Stimulated activated CD8-positive, alpha-beta memory T cell treated with anti-CD3 and anti-CD28 coated beads, Interleukin-7, amount 100 ng/mL, for 1 hour (primary cell): ENCODE measurements at places on chromosomes 7 and 10.

DNA sequence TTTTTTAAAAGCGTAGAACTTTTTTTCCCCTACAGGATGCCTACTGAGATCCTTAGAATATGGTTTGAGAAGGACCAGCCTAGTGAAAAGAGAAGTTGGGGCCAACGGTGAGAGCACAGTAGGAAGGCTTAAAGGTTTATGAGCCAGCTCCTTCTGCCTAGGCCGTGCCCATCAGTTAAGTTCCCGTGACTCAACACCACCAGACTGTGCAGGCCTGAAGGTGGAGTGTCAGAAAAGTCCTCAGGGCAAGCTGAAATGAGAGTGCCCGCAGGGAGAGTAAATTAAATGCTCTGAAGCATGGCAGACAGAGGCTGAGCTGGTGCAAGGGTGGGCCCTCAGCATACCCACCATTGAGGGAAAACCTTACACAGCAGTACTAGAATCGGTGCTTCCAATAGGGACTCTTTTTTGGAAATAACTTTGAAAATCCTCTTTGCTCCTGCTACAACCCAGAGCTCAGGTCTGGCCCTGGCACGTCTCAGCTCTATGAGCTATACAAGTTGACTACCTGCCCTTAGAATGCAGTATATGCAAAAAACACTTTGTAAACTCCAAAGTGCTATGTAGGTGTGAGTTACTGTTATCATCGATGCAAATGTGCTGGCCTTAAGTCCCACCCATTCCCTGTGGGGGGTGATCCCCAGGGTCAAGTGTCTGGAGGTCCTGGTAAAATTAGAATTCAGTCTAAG lies 15.2 kb upstream of the C10orf67 start:
- no peak for DNase-seq

DNA sequence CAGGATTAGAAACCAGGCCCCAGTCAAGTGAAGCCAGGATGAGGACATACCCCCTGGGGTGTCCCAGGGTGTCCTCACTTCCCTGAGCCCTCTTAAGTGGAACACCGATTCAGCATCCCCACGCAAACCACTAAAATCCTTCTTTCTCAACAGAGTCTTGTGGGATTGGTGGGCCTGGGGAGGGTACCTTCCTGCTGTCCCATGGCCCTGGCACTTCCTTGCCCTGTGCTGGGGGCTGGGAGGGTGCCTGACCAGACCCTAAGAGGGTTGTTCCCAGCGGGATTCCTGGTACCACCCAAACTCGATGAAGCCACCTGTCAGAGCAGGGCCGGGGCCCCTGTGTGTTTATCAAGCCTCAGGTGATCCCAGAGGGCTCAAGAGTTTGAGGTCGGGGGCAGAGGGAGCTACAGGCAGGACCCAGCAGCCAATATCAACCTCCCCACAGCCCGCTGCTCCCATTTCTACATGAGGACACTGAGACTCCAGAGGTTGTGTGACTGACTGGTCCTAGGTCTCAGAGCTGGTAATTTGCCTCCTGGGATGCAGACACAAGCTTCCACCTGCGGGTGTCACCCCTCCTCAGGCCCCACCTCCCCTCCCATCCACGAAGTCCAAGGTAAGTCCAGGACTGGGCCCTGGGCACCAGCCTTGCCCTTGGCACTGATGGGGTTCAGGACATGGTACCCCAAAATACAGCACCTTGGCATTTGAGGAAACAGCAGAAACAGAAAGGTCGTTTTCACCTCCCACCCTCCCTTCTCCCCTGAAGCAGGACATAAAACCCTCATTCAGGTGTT lies 31.4 kb downstream of the OAT start:
- DNase-seq: no peak

DNA sequence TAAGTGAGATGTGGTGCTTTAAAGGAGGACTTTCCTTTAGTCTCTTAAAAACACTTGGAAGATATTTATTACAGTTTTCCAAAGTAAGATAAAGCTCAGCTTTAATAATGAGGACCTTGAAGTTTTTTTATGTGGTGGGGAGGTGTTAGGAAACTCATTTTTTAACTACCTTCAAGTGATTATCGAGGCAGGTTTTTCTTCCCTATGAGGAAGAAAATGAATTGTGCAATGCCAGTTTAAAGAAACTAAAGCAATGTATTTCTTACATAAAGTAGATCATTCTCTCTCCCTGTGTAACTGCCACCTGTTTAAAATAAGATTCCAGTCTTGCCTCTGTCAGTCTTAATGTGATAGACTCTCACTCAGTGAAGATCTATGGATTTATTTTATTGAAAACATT lies 27.9 kb downstream of the ZEB1 start:
- DNase-seq: no peak

DNA sequence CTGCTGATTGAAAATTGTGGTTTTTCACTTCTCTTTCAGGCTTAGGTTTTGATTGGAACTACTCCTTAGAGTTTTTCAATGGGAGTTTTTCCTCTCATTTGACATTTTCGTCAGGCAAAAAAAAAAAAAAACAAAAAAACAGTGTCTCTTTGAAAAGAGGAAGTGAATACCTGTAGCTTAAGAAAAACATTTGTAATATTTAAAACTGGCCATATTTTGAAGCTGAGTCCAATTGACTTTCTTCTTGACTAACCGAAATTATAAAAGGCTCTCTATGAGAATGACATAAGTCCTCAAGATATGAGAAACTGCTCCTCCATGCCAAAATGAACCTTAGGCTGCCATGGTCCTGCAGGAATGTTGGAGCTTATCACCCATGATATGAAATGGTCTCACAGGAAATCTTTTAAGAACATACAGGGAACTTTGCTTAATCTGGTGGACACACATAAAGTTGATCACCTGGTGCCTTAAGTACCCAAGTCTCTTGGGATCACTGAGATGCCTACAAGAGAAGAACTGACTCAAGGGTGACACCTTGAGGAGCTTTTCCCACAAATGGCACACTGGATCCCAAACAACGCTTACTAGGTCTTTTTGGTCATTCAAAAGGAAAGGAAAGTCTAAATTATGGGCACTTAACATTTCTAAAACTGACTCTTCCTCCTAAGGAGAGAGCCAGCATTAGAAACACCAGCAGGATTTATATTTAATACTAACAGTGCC lies 263.4 kb downstream of the CDC14C start:
- DNase-seq: no peak

- DNase-seq: no peak
These were observed 283.1 kb upstream of the PITRM1 start for GRCh38 chr10:3455385-3456334.

DNA sequence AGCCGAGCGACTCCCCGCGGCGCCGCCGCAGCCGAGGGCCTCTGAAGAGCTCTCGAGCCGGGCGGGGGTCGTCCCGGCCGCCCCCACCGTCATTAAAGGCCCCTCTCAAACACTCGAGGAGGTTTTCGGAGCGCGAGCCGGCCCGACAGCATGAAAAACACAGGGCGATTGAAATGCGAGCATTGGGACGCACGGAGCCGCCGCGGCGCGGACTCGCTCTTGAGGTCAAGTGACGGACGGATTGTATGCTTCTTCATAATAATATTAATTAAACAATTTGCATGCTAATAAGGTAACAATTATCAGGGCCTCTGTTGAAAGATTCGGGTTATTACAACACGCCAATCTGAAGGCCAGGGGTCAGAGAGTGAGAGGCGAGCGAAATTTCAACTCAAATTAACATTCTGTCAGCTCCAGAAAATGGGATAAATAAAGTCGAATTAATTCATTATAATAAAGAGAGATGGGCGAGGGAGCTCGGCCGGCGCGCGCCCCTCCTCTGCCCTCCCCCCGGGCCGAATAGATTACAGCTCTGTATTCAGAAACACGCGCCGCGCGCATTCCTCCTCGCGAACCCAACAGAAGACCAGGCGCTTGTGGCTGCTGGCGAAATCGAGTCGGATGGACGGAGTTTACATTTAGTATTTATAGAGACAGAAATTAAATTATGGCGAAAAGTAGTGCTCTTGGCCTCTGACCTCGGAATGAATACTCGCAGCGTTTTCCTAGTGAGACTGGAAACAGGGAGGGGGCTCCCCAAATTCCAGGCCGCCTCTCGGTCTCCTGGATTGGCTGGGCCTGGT lies 2.1 kb upstream of the UNCX start:
- DNase-seq: no peak

DNA sequence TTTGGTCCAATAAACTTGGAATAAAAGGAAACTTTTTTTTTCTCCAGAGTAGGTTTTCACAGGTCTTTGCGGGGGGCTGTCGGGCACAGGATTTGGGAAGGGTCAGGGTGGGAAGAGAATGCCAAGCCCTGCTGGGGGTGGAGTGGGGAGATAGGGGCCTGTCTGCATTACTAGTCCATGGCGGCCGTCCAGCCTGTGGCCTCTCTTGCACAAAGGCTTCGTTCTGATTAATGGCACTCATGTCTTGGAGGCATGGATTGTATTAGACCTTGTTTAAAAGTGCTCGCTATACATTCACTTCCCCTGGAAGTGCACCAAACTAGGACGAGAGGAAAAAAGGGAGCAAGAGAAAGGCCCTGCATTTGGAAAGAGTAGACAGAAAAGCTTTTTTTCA lies 37.2 kb downstream of the LRMDA start:
- no peak for DNase-seq

- no peak for DNase-seq
These were observed 204.7 kb downstream of the ADARB2 start for GRCh38 chr10:1532636-1533035.

DNA sequence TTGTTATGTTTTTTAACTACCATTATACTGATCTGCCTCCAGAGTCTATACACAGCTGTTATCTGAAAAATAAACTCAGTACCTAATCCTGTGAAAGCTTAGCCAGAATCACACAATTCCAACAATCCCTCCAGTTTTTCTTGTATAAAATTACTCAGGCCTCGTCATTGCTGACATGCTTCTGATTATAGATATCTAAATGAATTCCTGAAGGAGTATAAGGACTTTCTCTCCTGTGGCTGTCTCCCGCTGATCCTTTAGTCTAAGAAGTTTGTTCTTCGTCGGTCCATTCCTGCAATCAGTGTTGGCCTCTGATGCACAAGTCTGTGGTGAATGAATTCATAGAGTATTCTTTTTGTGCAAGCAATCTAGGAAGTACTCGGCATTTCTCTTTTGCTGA lies 288.9 kb upstream of the SEMA3C start:
- no peak for DNase-seq

DNA sequence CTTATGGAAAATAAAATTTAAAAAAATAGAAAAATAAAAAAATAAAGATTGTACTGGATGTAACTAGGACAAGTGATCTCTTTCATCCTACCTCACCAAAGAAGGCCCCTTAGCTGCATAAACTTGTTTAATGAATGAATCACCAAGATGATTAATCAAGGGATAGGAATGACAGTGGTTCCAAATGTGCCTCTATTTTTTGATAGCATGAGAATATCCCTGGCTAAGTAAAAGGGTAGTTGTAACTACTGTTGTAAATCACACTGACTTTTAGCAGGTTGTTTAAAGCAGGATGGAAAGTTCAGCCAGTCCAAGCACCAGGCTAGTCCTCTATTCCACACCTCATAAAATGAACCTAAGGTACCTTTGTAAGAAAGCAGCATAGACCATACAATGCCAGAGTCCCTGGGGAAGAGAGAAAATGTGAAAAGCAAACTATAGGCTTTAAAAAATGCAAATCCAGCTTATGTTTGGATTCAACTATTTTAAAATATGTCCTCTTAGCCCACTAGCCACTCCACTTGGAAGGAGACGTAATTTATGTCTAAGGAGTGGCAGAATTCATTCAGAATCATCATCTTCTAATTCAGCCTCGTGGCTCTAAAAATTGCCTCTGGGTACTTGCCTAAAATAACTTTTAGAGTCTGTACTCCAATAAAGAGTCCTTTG lies 126.8 kb downstream of the SKIDA1 start:
- no peak for DNase-seq

DNA sequence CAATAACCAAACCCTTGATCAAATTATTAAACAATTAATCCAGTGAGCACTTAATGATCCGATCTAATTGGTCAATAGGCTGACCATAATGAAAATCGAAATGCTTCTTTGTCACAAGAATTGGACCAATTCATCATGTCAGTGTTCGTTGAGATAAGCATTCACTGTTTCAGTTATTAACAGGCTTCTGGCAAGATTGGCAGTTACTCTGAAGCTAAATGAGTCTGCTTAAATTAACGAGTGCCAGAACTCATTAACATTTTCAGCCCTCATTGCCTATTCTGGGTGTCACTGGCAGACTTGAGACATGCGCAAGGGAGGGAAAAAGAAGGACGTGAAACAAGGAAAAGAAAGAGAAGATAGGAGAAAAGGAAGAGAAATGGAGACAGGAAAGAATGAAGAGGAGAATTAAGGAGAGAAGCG lies 30.7 kb upstream of the SLC26A3 start:
- DNase-seq: no peak

DNA sequence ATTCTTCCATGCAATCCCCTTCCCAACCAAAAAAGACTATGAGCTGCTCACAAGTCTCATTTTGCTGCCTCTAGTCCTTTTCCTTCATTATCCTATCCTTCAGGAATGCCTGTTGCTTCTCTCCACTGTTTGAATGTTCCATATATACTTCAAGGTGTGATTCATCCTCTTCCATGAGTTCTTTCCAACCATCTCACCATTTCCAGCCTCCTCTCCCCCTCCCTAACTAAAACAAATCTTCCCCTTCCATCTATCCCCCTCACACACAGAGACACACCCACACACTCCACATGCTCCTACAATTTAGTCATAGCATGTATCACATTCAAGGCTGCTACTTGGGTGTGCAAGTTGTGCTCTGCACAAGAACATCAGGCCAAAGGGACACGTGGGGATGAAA lies 254.3 kb downstream of the DYNC1I1 start:
- no peak for DNase-seq

- DNase-seq: no peak
These were observed 5.8 kb upstream of the C1QL3 start for GRCh38 chr10:16527452-16527851.

DNA sequence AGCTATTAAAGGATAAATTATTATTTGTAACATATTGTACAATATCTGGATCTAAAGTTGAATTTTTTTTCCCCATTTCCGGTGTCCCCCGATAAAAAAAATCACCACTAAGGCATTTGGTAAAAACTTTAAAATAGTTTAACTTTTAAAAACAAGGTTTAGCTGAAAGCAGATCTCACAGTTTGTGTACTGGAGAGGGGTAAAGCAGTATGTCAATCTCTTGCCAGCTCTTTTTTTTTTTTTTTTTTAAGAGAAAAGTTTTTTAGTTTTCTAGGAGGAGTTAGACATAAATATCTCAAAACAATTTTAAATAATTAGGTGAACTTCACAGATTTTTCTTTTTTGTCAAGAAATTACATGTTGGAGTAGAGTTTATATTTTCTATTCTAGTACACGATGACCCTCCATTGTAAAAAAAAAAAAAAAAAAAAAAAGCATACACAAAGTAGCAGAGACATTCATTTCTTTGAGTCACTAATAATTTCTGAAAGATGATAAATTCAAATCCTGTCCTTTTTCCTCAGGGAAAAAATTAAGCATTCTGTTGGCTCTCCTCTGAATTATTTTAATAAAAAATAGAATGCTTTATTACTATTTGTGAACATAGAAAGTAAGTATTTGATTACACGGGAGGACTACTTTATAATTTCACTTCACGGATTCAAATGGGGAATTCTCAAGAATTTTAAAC lies 1.9 kb upstream of the HBP1 start:
- DNase-seq: no peak

DNA sequence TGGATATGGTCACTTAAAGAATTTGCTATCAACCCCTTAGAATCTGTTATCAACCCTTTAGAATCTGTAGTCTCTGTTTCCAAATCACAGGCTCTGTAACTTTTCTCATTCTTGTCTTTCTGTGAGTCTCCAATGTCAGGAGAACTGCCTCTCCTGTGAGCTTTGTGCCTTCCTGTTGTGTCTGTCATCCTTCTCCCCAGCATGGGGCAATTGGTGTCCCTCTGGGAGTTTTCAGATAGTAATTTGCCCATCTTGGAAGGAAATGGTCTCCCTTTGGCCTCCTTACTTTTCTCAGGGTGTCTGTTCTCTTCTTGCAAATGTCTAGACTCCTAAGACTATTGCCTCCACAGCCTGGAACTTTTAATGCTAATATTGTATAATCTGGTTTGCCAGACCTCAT lies 521.9 kb downstream of the NRG3 start:
- no peak for DNase-seq
